COR-L47 (cell line): ENCODE measurements at places on chromosomes 3 and 15.

GRCh38 chr15:26146202-26146601, 283.1 kb upstream of the ATP10A start:
- DNase-seq = no peak

DNA sequence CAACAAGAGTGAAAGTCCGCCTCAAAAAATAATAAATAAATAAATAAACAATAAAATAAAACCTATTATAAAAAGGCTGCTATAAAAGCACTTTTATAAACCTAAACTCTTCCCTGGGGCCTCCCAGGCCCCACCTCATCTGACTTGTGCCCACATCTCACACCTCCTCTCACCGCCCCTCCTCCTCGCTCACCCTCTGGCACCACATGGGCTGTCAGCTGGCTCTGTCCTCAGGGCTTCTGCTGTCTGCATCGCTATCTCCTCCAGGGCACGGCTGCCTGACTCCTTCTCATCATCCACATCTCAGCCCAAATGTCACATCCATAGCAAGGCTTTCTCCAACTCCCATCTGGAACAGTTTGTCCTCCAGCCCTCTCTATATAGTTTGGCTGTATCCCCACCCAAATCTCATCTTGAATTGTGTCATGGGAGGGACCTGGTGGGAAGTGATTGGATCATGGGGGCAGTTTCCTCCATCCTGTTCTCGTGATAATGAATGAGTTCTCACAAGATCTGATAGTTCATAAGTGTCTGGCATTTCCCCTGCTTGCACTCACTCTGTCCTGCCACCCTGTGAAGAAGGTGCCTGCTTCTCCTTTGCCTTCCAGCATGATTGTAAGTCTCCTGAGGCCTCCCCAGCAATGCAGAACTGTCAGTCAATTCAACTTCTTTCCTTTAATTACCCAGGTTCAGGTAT, 8.8 kb upstream of the SH3BP5 start:
- no peak for DNase-seq

DNA sequence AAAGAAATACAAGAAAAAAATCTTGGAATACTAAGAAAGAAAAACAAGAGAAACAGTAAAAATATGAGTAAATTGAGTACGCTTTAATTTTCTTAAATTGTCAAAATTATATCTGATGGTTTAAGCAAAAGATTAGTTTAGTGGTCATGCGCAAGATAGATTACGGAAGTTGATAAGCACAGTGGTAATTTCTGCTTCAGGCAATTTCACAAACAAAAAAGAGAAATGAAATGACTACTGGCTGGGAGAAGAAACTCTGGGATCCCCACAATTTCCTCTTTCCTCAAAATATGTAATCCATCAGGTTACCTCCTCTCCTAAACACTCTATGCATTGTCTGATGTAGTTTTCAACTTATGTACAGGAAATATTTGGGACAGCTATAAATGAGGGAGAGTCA, 9.0 kb downstream of the MYD88 start:
- no peak for DNase-seq

GRCh38 chr3:196985298-196985697, 16.7 kb upstream of the PIGZ start:
- DNase-seq = no peak

DNA sequence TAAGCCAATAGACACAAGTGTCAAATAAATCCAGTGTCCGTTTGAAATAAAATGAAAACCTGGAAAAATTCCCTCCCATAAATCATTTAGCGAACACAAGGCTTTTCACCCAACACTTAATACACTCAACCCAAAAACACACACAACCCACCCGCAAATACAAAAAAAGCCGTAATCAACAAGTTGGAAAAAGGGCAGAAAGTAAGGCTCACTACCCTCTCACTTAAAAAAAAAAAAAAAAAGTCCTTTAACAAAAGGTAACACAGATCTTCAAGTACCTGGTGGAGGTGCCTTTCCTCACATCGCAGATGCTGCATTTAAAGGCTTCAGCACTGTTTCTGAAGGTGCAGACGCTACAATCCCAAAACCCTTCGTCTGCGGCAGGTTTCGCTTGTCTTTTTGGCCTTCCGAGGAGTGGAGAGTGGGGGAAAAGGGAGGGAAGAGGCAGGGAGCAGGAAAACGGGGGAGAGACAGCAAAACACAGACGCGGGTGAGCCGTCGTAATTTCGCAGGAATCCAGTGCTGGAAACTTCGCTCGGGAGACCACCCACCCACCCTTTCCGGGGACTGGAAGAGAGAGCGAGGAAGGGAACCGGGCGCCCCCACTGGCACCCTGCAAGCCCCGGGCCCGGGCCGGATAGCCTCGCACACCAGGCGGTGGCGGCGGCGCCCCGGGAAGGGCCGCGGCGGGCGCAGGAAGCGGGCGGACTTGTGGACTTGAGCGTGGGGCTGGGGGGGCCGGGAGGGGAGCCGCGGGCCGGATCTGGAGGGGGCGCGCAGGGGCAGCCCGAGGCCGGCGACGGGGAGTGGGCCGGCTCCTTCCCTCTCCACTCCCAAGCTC, 401.8 kb downstream of the SHQ1 start:
- DNase-seq = peak; percentile 19

DNA sequence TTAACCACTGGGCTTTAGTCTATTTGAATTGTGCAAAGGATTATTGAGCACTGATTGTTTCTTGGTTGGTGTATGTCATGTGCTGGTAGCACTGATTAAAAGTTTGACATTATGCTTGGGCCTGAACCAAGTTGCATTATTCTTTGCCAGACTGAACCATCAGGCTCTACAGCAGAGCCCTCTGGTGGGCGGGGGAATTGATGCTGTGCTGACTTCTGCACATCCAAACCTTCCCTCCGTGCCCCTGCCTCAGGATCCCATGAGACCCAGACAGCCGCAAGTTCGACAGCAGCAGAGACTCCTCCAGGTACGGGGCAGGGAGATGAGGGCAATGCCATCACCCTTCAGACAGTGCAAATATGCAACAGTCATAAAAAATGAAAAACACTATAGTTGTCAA, 28.4 kb upstream of the P2RY12 start:
- DNase-seq = no peak

GRCh38 chr15:85865070-85865684, 70.5 kb upstream of the KLHL25 start:
- peak; percentile 12 for DNase-seq

- DNase-seq = no peak
These were observed 8.5 kb upstream of the RUVBL1 start for GRCh38 chr3:128131897-128132646.

DNA sequence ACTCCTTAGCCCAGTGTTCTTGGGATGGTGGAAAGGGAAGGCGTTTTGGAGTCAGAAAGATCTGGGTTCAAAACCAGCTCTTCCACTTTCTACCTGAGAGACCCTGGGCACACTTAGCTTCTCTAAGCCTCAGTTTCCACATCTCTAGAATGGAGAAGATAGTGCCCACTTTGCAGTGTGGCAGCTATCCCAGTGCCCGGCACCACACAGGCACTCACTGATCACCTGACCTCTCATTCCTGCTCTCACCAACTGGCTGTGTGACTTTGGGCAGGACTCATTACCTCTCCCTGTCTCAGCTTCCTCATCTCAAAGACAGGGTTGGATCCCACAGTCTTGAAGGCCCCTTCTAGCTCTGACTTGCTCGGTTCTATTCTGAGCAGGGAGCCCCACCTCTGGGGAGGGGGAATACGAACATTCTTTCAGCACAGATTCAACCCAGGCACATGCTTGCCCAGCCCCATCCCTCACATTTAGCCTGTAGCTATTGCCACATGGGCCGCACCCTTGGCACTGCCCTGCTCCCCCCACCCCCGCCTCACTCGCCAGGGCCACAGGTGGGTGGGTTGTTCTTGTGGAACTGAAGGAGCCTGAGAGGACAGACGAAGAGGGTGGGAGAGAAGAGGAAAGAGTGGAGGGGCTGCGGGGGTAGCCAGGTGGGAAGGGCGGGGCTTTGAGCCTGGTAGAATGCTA, 39.2 kb downstream of the EPHB3 start:
- no peak for DNase-seq

- DNase-seq = no peak
These were observed 242.8 kb downstream of the ZNF385D start for GRCh38 chr3:21508246-21508645.

DNA sequence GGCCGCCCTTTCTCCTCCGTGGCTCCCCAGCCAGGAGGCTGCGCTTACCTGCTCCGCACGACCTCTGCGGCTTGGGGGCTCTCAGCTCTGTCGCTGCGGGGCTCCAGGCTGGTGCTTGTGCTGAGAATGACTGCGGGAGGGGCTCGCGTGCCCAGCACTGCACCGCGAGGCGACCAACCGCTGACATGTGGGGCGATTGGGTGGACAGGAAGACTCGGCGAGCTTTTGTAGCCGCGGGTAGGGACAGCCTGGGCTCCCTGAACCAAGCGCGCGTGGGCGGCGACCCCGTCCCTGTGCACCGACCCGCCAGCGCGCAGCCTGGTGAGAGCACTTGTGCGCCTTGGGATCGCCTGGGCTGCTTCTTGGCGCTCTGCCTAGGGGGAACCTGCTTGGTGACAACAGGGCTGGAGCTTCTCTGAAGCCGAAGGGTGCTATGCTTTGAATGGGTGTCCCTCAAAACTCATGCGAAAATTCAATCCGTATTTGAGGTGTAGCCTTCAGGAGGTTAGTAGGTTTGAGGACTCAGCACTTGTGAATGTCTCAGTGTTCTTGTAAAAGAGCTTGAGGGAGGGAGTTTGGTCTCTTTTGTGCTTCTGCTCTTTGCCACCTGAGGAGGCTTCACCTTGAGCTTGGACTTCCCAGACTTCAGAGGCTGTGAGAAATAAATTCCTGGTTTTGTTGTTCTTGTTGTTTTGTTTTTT, 50.4 kb downstream of the IL12A start:
- peak; percentile 55 for DNase-seq

DNA sequence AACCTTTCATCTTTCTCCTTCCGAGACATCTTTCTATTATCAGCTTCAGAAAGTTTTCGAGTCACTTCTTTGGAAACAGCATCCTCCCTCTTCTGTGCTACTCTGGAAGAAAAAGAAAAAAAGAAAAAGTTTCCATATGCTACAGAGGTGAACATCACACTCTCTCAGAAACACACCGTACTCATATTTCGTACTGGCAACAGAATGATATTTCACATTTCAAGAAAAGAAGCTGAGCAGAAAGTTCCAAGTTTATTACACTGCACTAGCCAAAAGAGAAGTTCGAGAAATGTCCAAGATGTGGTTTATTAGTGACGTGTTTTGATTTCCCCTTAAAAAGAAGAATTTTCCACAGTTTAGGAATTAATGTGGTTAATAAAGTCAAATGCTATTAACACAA, 6.0 kb downstream of the SSR3 start:
- no peak for DNase-seq
